Kasumi-1 (cell line): ENCODE measurements at places on chromosomes 3 and 15.

DNA sequence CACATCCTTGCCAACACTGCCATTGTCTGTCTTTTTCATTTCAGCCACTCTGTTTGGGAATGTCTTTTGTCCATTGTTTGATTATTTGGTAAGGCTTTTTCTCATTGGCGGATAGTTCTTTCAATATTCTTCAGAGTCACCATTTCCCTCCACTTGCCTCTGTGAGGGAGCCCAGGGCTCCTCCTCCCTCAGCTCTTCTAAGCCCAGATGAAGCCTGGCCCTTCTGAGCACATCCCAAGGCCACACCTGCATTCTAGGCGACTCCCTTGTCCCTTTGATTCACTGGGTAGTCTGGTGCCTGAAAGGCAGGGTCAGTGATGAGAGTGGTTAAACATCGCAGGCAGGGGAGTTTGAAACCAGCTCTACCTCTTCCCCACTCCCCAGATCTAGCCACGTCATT is 12.4 kb upstream of the LTF start:
- DNase-seq = no peak

DNA sequence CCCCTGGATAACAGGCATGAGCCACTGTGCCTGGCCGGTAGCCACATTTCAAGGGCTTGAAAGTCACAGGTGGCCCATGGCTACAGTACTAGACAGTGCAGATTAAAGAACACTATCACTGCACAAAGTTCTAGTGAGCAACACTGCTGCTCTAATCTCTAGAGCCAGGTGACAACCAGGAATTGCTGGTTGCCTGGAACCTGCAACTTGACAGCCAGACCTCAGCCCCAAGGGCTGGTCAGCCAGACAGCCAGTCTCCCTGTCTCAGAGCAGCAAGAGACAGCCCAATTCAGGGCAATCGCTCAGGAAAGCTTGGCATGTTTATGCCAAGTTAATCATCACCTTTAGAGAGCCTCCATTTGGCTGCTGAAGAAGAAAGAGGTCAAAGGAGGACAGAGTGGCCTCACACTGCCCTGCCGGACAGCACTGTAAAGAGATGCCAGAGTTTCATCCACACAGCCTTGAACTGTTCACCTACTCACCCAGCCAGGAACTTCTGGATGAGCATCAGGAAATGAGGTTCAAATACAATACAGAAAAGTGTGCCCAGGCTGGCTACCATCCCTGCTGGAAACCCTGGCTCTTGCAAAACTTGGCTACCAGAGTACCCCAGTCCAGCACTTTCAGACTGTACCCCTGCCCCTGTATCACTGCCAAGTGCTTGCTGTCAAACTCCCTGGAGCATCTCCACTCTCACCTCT is 6.0 kb downstream of the CCDC12 start:
- no peak for DNase-seq

DNA sequence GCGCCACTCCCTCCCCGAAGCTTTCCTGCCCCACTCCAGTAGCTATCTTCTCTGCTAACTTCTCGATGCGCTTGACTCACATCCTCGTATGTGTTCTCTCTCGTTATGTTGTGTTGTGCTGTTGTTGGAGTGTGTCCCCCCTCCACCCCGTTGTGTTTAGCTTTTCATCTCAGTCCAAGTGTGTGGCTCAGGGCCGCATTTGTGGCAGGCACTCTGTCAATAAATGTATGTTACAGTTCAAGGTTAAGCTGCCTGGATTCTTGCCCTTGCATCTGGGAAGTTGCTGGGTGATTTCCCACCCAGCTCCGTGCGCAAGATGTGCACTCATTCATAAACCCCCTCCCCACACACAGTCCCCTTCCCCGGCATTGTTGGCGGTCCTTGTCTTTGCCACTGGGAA is 71.9 kb downstream of the PGPEP1L start:
- no peak for DNase-seq

GRCh38 chr15:66714543-66714981 is 12.5 kb downstream of the SMAD6 start:
- no peak for DNase-seq

DNA sequence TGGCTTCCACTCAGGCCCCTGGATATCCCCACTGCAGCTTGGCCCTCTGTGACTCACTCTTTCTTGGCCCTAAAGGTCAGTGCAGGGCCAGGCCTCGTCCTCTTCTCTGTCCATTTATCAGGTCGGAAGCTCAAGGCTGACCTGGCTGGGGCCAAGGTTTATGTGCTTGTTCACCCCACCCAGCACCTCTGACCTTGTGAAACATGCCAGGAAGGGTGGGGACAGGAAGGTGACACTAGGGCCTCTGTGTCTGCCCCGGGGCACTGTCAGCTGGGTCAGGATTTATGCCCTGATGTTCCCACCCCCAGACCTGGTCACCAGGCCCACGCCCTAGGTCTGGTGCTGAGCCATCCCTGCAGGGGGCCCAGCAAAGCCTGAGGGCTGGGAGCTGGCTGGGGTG is 103.8 kb downstream of the FBLN2 start:
- DNase-seq = no peak

DNA sequence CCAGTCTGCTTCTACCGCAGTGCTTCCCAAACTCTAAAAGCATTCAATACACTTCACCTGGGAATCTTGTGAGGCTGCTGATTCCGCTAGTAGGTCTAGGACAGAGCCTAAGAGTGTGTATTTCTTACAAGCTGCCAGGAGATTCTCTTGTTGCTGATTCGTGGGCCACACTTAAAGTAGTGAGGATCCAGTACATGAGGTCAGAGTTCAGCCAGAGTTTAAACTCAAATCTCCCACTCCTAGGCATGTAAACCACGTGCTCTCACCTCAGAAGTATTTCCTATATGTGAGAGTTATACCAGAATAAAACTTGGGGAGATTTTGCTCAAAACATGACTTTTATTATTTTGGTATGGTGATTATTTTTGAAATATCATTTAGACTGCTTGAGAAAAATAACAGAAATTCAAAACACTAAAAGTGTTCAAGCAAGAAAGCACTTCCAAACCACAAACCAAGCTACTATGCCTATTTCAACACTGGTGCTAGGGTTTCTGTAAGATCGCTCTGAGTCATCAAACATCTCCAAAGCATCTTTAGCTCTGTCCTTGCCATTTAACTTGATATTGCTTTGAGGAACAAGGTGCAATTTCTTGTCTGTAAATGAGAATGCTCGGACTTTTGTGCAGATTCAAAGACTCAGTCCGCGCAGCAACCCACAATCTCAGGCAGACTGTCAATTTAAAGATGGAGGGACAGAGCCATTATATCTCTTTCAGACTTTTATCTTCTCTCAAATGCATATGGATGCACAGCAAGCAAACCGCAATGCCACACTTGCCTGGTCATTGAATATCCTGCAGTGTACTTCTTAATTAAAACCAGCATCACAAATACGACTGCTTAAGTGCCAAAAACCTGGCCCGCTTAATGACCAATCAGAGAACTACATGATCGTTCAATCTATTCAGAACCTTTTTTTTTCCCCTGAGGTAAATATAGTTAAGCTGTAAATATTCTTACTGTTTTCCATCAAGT is 59.8 kb downstream of the AGTR1 start:
- DNase-seq = peak; percentile 92

DNA sequence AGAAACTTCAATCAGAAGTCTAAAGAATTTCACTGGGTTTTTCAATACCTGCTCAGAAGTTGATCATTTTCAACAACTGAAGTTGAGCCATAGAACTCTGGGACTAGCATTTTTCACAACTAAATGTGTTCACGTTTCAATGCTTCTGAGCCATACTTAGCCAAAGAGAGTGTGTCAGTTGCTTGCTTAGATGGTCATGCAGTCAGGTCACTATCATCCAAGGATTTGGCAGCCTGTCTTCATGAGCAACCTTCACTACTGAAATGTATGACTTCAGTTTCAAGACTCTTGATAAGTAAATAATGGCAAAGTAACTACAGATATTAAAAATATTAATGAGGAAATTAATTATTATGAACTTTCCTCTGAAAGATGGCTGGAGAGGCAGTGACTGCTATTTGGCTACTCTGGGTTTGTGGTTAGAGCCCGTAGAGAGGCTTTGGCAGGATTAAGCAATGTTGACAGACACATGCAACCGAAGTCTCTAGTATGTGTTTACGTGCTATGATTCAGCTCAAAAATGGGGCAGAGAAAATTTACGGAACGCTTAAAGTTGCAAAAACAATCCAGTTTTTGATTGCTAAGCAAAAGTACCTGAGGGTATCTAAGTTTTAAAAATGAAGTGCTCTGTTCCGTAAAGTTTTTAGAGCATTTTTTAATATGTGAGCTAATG is 133.8 kb downstream of the GMNC start:
- DNase-seq = no peak

- no peak for DNase-seq
Measured at GRCh38 chr3:9499455-9500107, 54.0 kb downstream of the LHFPL4 start.

- no peak for DNase-seq
Measured at GRCh38 chr3:118981494-118982134, 53.0 kb downstream of the IGSF11 start.

GRCh38 chr3:177694316-177694715 is 497.0 kb upstream of the TBL1XR1 start:
- DNase-seq = peak; percentile 88

DNA sequence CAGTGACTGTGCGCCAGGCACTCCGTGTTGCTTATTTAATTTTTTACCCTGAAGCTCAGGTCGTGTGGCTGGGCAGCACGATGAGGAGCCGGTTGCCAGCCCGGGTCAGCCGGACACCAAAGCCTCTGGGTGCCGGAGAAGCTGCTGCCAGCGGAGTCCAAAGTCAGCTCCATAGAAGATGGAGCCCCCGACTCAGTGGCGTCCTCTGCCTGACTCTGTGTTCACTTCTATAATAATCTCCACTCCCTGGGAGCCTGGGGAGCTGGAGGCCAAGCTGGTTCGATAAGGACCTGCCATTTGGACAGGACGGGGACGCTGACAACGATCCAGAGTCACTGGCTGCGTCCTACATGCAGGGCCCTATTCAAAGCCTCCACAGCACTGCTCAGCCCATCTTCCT is 78.6 kb downstream of the VGLL4 start:
- no peak for DNase-seq

GRCh38 chr3:183100376-183100775 is 1.1 kb upstream of the MCCC1 start:
- no peak for DNase-seq

DNA sequence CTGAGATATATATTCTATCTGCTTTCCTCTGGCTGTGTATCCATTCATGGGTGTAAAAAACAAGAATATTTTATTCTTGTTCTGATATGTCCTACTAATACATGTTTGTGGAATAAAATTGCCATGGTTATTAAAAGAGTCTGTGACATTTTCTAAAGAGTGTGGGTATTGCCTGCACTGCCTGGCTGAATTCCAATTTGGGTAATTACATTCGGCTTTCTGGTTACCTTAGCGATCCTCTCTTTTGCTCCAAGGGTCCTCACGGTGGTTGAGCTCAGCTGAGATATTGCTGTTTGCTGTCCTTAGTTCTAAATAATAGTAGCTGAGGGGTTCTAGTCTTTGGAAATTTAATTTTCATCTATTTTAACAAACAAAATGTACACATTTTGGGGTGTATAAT is 301.4 kb upstream of the DNAJC19 start:
- no peak for DNase-seq

DNA sequence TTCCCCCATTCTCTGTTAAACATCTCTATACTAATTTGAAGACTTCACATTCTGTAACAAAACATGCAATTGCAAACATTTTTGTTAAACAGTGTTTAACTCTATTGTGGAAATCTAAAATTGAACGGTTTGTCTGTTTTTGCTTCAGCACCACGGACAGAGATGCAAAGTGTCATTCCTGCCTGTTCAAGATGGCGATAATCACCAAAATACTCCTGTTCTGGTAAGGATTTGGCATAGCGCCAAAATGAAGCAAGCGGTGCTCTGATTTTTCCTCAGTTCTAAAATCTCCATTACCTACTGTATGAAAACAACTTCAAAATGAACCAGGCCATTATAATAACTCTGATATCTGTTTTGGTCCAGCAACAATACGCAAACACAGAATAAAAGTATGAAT is 129.7 kb upstream of the TUSC7 start:
- peak; percentile 21 for DNase-seq

GRCh38 chr15:57196865-57197264 is 179.4 kb upstream of the CGNL1 start:
- DNase-seq = no peak

DNA sequence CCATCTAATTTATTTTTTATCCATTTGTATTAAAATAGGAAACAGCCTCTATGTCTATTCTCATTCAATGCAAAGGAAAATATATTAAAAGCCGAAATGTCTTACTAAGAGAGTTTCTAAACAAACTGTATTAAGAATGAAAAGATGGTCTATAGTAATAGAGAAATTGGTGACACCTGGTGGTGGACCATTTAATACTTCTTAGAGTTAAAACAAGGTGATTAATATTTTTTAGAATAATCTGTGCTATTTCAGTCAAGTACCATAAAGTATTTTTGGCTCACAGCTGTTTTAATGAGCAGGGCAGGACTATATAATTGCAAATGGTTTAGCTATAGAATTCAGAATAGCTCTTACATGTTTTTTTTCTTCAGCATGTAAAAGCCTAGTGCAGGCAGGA is 55.7 kb downstream of the SYNPR start:
- DNase-seq = peak; percentile 8

DNA sequence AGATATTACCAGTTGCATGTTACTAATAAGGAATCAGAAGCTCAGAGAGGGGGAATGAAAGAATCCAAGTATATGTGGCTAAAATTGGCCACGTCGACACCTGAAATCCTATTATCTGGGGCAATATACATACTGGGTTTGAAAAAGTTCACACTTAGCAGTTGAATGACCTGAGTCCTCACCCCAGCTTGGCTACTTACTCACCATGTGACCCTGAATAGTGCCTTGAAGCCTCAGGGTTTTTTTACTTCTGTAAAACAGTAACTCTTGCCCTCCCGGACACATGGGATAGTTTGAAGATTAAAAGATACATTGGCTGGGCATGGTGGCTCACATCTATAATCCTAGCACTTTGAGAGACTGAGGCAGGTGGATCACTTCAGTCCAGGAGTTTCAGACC is 342.2 kb upstream of the TPRG1 start:
- DNase-seq = no peak

GRCh38 chr15:75156326-75157215 is 45.1 kb upstream of the C15orf39 start:
- DNase-seq = no peak

- DNase-seq = no peak
Measured at GRCh38 chr15:101324524-101325177, 29.6 kb upstream of the SNRPA1 start.

DNA sequence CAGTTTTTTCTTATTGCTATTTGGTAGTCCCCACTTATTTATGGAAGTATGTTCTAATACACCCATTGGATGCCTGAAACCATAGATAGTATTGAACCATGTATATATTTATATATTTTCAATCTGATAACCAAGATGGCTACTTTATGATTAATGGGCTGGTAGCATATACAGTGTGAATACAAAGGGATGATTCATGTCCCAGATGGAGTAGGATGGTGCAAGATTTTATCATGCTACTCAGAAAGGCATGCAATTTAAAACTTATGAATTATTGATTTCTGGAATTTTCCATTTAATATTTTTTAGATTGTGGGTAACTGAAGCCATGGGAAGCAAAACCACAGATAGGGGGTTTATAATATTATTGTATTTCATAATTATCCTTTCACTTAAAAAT is 35.2 kb downstream of the AP4E1 start:
- no peak for DNase-seq

- no peak for DNase-seq
Measured at GRCh38 chr15:39741258-39741657, 41.4 kb downstream of the FSIP1 start.
